ENCODE measurements at places on chromosomes 6 and 20.

DNA sequence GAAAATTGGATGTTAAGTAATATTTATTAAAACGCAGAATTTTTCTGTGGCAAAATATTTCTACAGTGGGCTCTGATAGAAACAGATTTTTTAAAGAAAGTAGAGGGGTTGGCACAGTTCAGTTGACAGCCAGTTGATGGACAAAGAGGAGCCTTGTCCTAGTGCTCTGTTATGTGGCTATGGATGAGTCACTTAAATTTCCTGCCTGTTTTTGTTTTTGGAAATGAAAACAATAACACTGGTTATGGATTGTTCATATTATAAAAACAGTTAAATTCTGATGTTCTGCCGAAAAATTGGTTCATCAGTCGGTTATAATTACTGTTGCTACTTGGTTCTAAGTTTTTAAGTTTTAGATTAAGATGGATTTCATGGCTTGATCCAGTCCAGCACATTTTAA lies 42.8 kb downstream of the MYO6 start:
- DNase-seq, result peak; percentile 38

- no peak for DNase-seq
Observed at GRCh38 chr6:142945446-142946180, 637 bp upstream of the HIVEP2 start.

DNA sequence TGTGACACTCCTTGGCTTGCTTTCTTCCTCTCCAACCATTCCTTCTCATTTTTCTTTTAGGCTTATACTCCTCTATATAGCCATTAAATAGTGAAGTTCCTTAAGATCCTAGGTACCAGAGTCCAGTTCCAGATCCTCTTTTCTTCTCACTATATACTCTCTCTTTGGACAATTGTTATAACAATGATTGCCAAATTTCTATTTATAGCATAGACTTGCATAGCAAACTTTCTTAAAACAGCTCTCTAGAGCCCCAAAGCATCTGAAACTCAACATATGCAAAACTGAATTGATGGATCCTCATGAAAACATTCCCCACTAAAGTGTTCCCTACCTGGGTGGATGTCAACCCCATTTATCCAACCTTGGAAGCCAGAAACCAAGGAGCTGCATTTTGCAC lies 13.4 kb downstream of the PHIP start:
- no peak for DNase-seq

DNA sequence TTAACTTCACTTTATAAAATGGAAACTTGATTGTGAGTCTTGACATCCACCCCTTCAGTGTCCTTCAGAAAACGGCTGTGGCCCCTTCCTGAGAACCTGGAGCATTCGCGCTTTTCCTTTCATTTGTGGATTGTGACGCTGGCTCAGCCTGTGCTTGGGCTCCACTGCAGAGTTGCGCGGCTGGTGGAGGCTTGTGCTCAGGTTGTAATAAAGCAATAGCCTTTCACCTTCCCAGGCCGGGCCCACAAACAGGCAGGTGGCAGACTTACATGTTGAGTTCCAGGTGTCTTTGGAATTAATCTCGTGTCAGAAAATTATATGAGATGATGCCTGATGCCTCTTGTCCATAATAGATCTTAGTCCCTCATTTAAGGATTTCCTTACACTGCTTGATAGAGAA lies 199.9 kb downstream of the CDH4 start:
- no peak for DNase-seq

DNA sequence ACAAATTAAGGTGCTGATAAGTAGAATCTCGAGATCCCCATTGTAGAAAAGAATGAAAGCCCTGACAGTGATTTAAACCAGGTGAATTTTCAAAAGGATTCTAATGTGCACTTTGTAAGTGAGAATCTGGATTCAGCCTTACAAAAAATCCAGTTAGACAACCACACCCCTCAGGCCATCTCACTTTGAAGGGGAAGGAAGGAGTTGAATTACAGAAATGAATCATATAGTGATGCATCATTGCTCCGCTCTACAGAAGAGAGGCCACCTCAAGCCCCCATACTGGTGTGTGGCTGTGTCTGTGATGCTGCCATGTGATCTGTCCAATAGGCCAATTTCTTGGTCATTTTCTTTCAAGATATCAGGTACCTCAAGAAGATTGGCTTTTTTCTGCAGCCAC lies 85.5 kb upstream of the NT5E start:
- DNase-seq, result peak; percentile 66

- DNase-seq, result peak; percentile 48
Observed at GRCh38 chr6:87200469-87201175, 45.3 kb downstream of the ZNF292 start.

- no peak for DNase-seq
Observed at GRCh38 chr20:51532577-51533191, 9.8 kb downstream of the NFATC2 start.

DNA sequence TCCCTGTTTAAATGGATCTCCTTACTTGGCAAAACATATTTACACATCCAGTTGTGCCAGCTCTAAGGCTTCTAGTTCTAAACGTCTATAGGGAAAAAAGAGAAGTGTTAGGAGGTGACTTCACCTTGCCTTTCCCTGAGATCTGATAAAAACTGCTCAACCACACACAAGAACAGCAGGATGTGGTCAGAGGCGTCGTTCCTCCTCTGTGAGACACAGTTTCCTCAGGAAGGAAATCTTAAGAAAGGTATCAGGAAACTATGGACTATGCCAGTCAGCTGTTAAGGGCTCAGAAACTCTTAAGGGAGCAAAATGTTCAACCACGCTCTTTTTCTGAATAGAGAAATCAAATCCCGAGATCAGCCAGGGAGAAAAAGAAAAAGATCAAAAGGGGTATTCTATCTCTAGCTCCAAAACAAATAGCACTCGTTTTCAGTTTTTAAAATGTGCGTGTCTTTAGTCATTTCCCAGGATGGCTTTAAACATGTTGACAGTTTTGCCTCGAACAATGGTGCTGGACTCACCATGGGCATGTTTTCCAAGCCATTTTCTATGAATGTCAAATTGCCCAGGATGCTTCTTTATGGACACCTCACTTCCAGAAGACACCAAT lies 154.5 kb downstream of the HACE1 start:
- DNase-seq, result no peak

DNA sequence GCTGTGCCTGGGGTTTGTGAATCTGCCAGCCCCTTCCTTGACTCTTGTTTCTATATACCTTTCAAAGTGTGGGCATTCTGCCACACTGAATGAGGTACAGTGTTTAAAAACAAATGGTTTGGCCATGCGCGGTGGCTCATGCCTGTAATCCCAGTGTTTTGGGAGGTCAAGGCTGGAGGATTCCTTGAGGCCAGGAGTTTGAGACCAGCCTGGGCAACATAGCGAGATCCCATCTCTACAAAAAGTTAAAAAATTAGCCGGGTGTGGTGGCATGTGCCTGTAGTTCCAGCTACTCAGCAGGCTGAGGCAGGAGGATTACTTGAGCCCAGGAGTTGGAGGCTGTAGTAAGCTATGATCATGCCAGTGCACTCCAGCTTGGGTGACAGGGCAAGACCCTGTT lies 5.8 kb downstream of the FAM83D start:
- no peak for DNase-seq

DNA sequence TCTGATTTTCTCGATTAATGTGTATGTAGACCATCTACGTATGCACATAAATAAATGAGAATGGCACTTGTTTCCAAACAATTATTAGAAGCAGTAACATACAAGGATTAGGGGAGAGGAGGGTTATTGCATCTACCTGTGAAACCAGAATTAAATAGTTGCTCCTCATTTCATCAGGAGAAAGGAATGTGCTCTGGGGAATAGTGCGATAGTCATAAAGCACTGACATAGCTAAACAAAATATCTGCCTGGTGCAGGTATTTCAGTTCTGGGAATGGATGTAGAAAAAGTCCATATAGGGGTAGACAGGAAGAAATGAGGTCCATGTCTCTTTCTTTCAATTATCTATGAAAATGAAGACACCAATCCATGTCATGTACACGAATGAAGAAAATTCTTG lies 1.6 kb upstream of the ID4 start:
- no peak for DNase-seq

DNA sequence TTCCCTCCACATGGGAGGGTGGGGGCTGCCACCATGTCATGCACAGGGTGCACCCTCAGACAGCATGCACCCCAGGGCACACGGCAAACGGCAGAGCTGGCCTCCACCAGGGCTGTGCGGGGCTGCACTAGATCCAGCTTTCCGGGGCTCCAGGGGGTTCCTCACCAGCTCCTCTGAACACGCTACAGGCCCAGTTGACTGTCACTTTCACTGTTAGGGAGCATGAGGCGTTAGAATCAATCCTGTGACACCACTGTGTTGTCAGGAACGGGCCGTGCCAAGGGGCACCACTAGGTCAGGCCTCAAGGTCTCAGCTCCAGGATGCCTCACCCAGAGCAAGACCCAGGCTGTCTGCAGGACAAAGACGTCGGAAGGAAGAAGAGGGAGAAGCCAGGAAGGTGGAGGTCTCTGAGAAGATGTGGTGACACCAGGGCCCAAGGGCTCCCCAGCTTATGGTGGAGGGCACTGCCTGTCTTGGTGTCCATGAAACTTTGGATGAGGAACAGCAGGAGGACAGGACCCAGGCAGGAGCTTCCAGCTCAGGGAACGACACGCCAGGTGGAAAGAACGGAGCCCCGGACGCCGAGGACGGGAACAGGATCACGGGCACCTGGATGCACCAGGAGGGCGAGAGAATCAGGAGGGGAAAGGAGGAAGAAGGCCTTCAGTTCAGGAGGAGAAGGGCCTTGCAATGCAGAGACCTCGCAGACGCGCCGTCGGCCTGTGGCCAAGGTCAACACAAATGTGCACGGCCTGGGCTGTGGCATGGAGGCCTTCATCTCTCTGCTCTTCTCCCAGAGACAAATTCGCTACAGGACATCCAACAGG lies 49.5 kb downstream of the YTHDF1 start:
- DNase-seq, result no peak

DNA sequence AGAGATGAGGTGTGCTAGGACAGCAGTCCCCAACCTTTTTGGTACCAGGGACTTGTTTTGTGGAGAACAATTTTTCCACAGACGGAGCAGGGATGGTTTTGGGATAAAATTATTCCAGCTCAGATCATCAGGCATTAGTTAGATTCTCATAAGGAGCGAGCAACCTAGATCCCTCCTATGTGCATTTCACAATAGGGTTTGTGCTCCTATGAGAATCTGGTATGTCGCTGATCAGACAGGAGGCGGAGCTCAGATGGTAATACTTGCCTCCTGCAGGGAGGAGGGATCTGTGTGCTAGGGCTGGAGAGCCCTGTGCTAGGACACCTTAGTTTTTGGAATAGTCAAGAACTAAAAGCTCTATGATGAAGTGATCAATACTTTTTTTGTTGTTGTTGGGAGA lies 2.5 kb downstream of the SMIM13 start:
- DNase-seq, result peak; percentile 63

- DNase-seq, result no peak
Observed at GRCh38 chr6:159807150-159807858, 7.2 kb downstream of the PNLDC1 start.

- no peak for DNase-seq
Observed at GRCh38 chr6:31582230-31582643, at the start of gene LTB. TSS of gene LTB (minus strand) at chr6:31582424. CDS start at chr6:31582417, 7 bp downstream.

DNA sequence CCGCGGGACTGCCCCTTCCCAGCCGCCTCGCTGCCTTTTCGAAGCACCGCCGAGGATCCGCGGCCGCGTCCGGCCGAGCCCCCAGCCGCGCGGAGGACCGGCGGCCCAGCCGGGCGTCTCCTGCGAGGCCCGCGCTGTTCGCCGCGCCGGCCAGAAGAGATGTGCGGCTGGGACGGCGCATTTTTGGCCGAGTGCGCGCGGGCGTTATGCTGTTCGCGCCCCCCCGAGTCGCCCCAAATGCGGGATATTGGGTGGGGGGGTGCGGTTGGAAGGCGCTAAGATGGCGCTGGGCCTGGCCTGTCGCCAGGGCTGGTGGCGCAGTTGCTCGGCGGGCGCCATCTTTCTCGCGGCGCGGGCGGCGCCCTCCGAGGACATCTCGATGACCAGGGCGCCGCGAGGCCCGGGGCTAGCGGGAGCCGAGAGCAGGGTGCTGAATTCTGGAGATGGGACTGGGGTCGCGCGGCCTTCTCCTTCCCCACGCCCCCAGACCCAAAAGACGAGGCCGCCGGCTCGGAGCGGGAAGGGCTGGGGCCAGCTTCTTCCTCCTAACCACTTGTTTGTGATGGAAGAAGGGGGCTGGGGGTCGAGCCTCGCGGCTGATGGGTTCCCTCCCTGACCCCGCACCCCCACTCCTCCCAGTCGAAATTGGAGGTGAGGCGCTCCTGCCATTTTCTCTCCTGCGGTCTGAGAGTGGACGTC lies 1.5 kb downstream of the BICRAL start:
- peak; percentile 83 for DNase-seq

- DNase-seq, result no peak
Observed at GRCh38 chr6:123841067-123841896, 37.6 kb downstream of the NKAIN2 start.

DNA sequence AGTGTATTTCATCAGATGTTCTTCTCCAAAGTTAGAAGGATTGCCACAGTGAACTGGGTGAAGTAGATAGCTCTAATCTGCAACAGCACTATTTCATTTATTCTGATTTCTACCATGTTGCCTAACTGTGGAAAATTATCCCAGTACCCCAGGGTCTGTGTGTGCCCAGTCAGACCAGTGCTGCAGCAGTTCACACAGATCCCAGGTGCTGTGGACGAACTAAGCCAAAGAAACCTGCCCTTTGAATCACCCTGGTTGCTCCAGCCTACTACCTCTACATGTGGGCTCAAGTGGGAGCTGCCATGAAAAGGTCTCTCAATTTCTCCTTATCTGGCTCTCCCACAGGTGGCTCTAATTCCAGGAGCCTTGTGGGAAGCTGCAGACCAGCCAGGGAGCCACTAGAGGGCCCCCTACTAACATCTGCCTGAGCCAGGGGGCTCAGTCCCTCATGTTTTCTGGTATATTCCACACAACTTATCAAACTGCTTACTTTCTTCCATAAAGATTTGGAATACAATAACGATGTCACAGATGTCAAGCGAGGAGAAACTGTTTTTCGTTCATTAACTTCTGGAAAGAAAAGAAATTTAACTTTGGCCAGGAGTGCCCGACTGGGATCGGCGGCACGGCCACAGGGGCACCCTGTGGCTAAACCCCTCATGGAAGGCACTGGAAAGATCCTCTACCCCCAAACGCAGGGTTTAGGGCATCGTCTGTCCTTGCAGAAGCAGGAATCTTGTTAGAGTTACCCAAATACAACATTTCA lies 31.6 kb upstream of the LY86 start:
- peak; percentile 31 for DNase-seq

DNA sequence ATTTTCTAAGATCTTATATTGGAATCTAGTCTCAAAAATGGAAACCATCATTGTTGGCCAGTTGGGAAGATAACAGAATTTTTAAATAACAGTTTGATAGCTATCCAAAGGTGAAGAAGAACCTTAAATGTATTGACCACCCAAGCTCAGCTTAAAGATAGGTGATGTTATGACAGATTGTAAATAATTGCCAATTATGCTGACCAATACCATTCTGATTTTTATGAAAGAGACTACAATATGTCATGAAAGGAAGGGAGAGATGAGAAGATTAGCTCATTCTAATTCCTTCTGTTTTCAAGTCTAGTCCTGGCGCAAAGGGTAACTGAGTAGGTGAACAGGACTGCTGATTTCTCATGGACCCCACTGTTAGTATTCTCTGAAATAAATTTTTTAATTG lies 5.7 kb upstream of the TAB2 start:
- DNase-seq, result no peak

GRCh38 chr20:373171-373890 lies 7.2 kb upstream of the TRIB3 start:
- DNase-seq, result peak; percentile 77
